ENCODE measurements at places on chromosomes 1 and 21. TPM values are rescaled to one million over a fixed set of nuclear protein-coding genes. Genes with fewer than 3 reads are reported as not detected.
A peak's percentile ranks its signal among the peaks of the same experiment; 100 is the strongest.

DNA sequence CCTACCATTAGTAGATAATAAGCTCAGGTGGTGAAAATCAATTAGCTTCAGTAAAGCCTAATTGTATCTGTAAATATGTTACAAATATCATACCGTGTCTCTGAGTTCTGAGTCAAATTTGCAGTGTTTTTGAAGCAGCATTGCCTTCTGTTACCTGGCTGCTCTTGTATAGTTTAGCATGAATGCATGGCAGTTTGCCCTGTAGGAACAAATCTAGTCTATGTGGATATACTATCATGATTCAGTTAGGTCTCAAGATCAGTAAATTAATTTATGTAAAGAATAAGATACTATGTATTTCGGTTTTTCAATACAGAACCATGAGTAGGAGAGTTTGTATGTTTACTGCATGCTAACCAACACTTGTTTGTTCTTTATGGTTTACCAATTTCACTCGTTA is 240.6 kb upstream of the C1orf105 start:
- DNase-seq = no peak

Gene CLCA2
- not detected for total RNA-seq

GRCh38 chr1:245226203-245226499 is 71.4 kb downstream of the KIF26B start:
- DNase-seq = no peak

GRCh38 chr1:161962091-161962887 is 61.4 kb downstream of the OLFML2B start:
- peak; percentile 15 for DNase-seq

DNA sequence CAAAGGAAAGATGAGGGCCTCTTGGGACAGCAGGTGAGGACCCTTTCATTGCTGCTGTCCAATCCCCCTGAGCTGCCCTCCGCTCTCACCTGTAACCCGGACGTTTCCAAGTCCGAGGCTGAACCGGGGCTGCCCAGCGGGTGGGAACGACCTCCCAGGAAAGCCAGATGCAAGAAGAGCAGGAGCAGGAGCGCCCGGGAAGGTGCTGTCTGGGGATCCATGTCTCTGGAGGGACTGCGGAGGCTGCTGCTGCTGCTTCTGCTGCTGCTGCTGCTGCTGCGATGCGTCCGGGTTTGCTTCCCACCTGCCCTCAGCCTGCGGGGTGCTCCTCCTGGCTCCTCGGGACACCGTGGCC is at the start of gene NPPB:
Gene NPPB (minus strand): TSS at position 333 of the 355 bp plus-strand sequence. CDS start 112 bp downstream, at position 221.
- no peak for DNase-seq

DNA sequence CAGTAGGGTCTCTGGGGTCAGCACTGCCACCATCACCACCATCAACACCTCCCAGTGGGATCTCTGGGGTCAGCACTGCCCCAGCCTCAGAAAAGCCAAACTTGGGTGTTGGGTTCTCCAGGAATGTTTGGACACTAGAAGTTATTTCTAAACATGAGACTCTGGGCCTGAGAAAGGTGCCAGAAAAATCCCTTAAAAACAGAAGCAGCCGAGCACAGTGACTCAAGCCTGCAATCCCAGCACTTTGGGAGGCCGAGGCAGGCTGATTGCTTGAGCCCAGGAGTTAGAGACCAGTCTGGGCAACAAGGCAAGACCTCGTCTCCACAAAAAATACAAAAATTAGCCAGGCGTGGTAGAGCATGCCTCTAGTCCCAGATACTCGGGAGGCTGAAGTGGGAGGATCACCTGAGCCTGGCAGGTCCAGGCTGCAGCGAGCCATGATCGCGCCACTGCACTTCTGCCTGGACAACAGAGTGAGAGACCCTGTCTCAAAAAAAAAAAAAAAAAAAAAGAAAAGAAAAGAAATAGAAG is 470 bp downstream of the PTAFR start:
- DNase-seq = no peak

GRCh38 chr1:169193191-169193850 is 86.8 kb downstream of the ATP1B1 start:
- DNase-seq = no peak

Data from CD4-positive, alpha-beta memory T cell (primary cell).